ENCODE measurements at places on chromosomes 7 and 10.

DNA sequence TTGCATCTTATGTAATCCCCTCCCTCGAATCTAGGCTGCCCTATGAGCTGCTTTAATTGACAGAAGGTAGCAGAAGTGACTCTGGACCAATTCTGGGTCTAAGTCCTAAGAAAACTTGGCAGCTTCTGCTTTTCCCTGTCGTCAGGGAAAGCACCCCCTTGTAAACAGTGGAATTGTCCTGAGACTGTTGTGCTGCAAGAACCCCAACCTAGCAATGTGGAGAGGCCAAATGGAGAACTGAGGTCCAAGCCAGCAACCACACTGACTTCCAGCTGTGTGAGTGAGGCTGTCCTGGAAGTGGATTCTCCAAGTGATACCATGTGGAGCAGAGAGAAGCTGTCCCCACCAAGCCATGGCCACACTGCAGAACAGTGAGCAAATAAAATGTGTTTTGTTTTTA is 75.5 kb downstream of the ARHGAP22 start:
- DNase-seq = no peak

DNA sequence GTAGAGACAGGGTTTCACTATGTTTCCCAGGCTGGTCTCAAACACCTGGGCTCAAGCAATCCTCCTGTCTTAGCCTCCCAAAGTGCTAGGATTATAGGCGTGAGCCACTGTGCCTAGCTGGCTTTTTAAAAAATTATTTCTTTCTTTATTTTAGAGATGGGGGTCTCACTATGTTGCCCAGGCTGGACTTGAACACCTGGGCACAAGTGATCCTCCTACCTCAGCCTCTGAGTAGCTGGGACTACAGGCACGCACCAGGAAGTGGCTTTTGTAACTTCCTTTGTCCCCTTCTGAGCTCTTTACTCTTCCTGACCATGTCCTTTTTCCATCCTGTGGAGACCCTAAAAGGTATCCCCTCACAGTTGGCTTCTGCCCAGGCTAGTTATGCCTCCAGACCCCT is 2.1 kb upstream of the MYOZ1 start:
- no peak for DNase-seq

GRCh38 chr7:121714559-121715303 is 158.2 kb upstream of the PTPRZ1 start:
- no peak for DNase-seq

GRCh38 chr10:123997486-123998196 is 95.8 kb downstream of the CHST15 start:
- DNase-seq = peak; percentile 80

DNA sequence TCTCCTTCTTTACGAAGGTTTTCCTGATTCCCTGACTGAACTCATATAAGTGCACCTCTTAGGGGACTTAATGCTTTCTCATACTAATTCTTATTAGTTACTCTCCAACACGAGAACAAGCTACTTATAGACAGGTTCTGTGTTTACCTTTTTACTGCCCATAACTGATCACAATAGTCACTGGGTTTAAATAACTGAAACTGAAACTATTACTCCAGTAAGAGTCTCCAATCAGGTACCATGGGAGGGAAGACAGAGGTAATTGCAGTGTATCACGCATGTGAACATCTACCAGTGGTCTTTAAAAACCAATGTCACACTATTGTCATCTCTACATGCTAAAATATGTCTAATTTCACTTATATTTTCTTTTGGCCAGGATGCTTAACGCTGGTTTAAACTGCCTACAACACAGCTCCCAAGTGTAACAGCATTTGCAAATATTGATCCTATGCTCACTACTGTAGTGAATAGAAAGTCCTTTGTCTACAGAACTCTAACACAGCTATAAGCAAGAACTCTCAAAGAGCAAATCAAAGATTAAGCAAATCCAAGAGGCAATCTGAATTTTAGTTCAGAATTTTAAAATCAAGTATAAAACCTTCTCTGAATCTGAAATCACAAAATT is 3.6 kb downstream of the GDI2 start:
- DNase-seq = no peak

DNA sequence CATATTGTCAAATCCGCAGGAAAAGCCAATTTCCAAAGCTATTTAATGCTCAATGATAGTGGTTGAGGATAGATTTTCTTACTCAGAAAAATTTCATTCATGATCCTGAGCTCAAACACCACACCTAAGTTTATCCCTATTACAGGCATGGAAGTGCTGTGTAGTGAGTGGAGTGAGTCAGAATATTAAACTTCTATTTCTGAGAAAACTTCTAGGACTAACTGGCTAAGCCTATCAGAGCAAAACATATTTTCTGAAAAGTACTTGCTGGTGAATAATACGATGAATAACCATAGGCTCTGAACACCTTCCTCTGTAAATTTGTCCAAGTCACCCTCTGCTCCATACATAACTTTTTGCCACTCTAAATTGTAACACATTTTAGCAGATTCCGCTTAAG is 221.5 kb downstream of the SUGCT start:
- DNase-seq = no peak

GRCh38 chr10:75926763-75927162 is 495.3 kb downstream of the LRMDA start:
- DNase-seq = no peak

GRCh38 chr10:128054163-128054970 is 71.9 kb downstream of the MKI67 start:
- no peak for DNase-seq

DNA sequence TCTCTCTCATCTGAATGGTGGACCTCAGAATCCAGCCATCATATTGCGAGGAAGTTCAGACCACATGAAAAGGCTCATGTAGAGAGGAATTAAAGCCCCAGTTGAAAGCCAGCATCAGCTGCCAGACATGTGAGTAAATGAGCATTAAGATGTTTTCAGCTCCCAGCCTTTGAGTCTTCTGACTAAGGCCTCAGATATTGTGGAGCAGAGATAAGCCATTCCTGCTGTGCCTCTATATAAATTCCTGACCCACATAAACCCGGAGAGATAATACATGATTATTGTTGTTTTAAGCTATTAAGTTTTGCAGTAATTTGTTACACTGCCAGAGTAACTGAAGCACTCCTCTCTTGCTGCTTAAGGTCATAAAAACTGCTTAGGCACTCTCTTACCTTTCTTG is 14.6 kb downstream of the FAM149B1 start:
- DNase-seq = no peak

DNA sequence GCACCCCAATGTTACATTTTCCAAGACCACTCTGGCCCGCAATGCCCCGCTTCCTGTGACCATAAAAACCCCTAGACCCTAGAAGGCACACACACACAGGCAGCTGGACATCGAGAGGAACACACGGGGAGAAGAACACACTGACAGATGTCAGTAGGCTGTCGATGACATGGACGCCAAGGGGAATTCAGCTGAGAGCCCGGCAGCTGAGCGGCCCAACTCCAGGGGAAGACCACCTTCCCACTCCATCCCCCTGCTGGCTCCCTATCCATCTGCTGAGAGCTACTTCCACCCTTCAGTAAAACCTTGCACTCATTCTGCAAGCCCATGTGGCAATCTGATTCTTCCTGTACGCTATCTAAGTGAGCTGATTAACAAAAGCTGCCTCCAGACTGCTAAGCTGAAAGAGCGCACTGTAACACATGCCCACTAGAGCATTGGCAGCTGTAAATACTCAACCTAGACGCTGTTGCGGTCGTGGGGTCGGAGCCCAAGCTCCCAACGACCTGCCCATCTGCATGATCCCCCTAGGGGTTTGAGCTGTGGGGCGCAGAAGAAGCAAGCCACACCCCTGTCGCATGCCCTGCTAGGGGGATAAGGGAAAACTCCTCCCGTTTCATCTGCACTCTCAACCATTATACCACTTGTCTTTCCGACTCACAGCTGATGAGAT is 843.6 kb upstream of the POT1 start:
- DNase-seq = no peak

- no peak for DNase-seq
Observed at GRCh38 chr7:119720541-119720940, 552.4 kb upstream of the KCND2 start.

GRCh38 chr10:127418536-127419168 is 130.5 kb upstream of the NPS start:
- no peak for DNase-seq

GRCh38 chr10:54745436-54745835 is 55.6 kb downstream of the PCDH15 start:
- DNase-seq = no peak

- no peak for DNase-seq
Observed at GRCh38 chr10:11513727-11514126, 97.7 kb downstream of the USP6NL start.

- no peak for DNase-seq
Observed at GRCh38 chr10:28680358-28680752, 3.0 kb downstream of the BAMBI start.

Data from RWPE2 (cell line).